IMR-90 (cell line): ENCODE measurements at places on chromosomes 5 and 9. TPM values are rescaled to one million over a fixed set of nuclear protein-coding genes. Genes with fewer than 3 reads are reported as not detected.

Gene MED27
- total RNA-seq: 51.9 and 63.4 TPM in 2 replicates

- H3K4me1 ChIP-seq: no peaks in the 10 kb centered on the region
- DNase-seq: no peak
- H3K4me3 ChIP-seq: no peak overlapping the region
- no peaks in the 10 kb centered on the region for H3K27me3 ChIP-seq
Measured at GRCh38 chr5:104628911-104629310, 1066.3 kb upstream of the NUDT12 start.

GRCh38 chr9:125043631-125044030, 99.7 kb downstream of the SCAI start:
- peaks cover 1% of the 10 kb centered on the region; the same call in 1 of the 2 replicates for H3K36me3 ChIP-seq
- H3K27ac ChIP-seq: no peak overlapping the region
- no peaks in the 10 kb centered on the region for H3K27me3 ChIP-seq

DNA sequence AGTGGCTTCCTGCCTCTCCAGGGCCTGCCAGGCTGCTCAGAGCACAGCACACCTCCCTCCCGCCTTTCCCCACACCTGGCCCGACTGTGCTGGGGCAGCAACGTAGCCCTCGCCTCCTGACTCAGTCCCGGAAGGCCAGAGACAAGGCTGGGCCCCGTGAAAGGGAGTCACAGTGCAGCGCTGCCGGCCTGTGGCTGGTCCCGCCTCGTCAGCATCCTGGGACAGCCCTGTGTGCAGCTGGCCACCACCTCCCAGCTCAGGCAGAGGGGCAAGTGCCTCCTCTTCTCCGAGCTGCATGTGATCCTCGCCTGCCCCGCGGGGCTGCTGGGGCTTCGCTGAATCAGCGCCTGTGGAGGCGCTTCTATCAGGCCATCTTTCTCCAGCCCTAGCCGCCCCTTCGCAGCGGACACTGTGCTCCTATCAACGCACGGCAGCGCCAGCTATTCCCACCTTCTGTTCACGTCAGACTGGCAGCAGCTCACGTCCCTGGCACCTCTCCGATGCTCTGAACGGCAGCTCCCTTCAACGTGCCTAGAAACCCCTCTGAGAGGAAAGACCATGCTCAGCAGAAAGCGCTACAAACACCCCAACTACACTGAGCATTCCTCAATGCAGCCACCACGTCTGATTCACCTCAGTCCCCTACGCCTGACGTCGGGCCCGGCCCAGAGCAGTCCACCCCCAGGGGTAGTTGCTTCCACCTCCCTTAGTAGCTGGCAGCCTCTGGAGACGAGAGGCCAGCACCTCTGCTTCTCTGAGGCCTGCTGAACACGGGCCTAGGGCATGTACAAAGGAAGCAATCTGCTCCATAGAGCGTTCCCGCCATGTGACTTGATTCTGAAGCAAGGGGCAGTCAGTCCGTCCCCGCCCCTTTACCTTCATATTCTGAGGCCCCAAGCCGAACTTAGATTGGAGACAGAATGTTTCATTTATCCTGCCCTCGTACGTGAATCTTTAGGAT, 78.8 kb downstream of the GPR21 start:
- H3K4me1 ChIP-seq: no peaks in the 10 kb centered on the region
- DNase-seq: no peak
- no peaks in the 10 kb centered on the region for H3K27me3 ChIP-seq

GRCh38 chr5:61603211-61603908, 271.3 kb downstream of the ZSWIM6 start:
- H3K27ac ChIP-seq: no peak overlapping the region
- H3K4me1 ChIP-seq: peaks cover 14% of the 10 kb centered on the region
- H3K27me3 ChIP-seq: peaks cover 3% of the 10 kb centered on the region; the same call in 1 of the 2 replicates
- no peak overlapping the region for H3K4me3 ChIP-seq
- no peaks in the 10 kb centered on the region for H3K36me3 ChIP-seq

DNA sequence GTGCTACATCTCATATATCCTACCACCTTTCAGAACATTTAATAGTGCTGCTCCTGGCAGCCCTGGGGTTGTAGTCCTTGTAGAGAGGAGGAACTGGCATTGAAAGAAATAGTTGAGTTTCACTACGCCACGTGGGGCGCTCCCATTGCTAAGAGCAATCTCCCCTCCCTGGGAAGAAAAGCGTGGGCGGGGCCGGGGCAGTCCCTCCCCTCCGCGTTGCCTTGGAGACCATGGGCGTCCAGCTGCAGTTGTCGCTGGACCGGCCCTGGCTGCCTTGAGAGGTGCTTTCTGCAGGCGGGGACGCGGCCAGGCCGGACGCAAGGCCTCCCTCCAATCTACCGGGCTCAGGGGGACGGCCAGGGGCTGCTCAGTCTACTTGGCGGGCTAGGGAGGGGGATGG, 368 bp upstream of the CCDC180 start:
- no peak overlapping the region for H3K27ac ChIP-seq
- no peak overlapping the region for H3K4me3 ChIP-seq
- H3K36me3 ChIP-seq: no peaks in the 10 kb centered on the region
- H3K4me1 ChIP-seq: no peaks in the 10 kb centered on the region
- peak; percentile 57 for DNase-seq
